ENCODE measurements at places on chromosomes 12 and 14.
A peak's percentile ranks its signal among the peaks of the same experiment; 100 is the strongest.

DNA sequence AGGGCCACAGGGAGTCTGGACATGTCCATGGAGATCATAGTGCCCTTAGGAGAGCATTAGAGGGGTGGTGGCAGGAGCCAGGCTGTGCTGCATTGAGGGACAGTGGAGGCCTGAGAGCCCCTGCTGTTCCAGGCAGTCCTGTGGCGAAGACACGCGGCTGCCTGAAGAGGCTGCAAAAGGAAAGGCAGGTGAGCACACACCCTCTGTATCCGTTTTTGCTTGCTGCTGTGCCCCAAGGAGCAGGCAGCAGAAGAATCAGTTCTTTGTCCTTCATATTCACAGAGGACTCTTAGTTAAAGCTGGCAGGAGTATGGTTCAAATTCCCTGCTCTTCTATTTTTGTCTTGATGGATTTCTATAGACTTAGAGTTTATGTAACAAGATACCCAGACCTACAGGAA lies 4.5 kb downstream of the SLC35E3 start:
- no peak for DNase-seq

- no peak for DNase-seq
These were observed 45.0 kb upstream of the STRN3 start for GRCh38 chr14:31071151-31071550.

DNA sequence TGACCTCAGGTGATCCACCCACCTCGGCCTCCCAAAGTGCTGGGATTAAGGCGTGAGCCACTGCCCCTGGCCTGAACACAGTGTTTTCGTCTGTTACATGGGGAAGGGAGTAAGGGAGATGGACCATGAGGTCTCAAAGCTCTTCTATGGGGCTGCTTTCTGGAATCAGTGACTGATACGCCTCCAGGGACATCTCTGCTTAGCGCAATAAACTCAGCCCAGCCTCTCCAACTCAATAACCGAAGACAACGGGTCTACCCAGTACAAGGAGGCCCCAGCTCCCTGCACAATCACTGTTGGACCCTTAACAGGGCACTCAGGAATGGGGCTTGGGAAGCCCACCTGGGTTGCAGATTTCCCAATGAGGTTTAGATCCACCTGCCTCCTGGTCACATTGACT lies 42.6 kb upstream of the CHGA start:
- no peak for DNase-seq

- no peak for DNase-seq
These were observed 126.6 kb upstream of the LRIG3 start for GRCh38 chr12:59046763-59047534.

DNA sequence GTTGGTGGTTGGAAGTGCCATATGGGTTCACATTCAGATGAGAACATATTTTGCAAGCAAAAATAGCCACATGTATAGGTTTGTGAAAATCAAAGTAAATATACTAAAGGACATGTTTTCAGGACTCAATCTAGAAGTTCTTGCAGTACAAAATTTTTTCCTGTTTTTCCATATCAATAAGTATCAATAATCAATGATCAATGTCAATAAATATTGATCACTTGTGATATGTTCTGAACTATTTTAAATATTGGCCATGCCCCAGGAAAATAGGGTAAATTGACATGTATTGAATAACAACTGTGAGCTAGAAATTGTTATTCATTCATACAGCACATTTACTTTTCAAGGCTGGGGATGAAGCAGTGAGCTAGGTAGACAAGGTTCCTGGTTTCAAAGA lies 24.3 kb downstream of the ALG10 start:
- DNase-seq = no peak

GRCh38 chr14:69818758-69819191 lies 21.7 kb upstream of the SLC10A1 start:
- DNase-seq = peak; percentile 78

GRCh38 chr14:87522575-87522974 lies 470.4 kb downstream of the GALC start:
- DNase-seq = no peak

GRCh38 chr12:128259556-128260070 lies 7.4 kb upstream of the TMEM132C start:
- no peak for DNase-seq

GRCh38 chr14:99093532-99094517 lies 178.2 kb downstream of the BCL11B start:
- no peak for DNase-seq

DNA sequence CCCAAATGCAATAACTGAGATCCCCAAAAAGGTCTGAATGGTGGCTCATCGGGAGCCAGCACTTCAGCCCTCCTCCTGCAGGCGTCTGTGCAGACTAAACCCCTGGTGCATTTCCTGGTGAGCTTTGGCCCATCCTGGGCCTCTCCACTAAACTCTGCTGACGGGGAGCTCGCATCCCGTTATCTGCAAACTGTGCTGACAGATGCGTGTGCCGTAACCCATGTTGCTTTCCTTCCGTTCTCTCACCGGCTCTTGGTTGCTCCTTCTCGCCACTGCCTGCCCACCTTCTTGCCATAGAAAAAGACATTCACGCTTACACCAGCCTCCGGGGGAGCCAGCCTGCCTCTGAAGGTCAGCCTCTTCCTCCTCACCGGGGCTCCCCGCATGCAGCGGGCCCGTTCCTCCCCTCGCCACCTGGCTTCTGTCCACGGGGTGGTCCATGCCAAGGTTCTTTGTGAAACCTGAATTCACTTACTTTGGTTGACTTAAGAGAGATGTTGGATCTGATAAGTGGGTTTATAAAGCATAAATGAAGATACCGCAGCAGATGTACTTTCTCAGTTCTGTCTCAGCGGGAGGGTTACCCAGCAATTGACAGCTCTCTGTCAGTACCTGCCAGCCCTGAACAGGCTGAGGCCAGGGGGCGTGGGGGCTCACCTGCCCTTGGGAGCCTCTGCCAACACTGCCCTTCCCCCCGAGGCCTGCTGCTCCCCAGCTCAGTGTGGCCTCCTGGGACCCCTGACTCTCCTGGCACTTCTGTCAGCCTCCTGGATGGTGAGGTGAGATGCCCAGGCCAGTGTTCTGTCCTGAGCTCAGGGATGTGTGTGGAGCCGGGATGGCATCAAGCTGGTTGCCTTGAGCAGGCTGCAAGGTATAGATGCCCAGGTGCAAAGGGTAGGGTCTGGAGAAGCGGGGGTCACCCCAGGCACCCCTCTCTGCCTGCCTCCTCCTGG lies 14.2 kb downstream of the ZFYVE21 start:
- DNase-seq = no peak

- DNase-seq = peak; percentile 81
These were observed 2.4 kb upstream of the POP5 start for GRCh38 chr12:120583478-120584030.

- no peak for DNase-seq
These were observed 163.1 kb upstream of the IFNG-AS1 start for GRCh38 chr12:67826148-67826547.

DNA sequence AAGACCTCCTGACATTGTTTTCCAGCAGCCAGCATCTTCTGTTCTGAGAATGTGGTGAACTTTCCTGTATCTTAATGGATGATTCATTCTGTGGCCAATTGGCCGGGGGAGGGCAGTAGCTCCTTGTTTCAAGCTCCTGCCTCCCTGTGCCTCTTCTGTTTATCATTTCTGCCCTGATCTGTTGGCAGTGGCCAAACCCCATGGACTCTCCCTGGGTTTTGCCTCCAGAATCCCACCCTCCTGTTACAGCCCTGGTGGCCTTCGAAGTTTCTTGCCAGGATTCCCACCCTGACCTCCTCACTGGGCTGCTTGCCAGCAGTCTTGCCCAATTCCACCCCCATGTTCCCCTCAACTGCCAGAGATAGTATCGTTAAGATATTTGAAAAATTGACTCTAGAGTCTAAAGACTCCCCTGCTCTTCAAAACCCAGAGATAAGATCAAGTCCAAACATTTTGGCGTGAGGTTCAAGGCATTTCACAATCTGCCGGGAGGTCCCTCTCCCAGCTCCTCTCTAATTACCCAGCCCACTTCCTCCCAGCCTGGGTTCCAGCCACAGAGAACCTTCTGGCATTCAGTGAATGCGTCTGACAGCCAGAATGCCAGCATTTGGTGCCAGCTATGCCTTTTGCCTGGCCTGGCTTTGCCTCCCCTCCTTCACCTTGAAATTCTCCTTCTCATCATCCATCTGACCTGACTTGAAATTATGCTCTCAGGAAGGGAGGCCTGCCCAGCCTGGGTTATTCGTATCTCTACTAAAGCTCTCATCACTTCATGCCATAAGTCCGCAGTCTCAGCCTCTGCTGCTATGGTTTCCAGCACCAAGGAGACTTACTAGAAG lies 37.7 kb upstream of the TXNRD1 start:
- DNase-seq = no peak

DNA sequence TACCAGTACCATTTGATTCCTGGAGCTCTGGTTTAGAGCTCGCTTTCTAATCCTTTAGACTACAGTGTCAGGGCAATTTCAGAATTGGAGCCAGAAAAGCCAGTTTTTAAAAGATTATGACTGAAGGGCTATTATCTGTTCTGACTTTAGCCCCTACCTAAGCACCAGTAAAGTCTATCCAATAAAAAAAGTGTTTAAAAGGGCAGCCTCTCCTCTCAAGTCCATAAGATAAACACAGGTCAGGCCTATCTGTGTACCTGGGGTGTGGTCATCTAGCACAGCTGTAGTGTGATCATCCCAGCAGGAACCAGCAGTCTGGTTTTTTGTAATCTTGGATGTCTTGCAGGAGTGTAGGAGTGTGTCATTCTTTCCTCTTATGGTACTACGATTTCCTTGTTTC lies 6.6 kb downstream of the APPL2 start:
- no peak for DNase-seq

DNA sequence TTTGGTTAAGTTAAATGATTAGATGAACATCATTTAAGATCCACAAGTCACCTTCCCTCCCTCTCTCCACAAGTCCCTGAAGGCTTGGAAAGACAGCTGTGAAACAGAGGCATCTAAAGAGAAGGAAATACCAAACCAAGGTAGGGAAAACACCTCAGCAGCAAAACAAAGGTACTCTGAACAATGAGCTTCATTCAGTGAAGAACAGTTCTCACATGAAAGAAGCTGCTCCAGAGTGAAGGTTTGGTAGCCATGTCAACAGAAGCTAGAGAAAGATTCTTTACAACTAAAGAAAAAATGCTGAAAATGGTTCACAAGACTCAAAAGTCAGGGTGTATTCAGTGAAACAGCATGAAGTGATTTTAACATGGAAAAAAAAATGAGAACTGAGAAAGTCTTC lies 69.4 kb downstream of the FGD6 start:
- DNase-seq = no peak

DNA sequence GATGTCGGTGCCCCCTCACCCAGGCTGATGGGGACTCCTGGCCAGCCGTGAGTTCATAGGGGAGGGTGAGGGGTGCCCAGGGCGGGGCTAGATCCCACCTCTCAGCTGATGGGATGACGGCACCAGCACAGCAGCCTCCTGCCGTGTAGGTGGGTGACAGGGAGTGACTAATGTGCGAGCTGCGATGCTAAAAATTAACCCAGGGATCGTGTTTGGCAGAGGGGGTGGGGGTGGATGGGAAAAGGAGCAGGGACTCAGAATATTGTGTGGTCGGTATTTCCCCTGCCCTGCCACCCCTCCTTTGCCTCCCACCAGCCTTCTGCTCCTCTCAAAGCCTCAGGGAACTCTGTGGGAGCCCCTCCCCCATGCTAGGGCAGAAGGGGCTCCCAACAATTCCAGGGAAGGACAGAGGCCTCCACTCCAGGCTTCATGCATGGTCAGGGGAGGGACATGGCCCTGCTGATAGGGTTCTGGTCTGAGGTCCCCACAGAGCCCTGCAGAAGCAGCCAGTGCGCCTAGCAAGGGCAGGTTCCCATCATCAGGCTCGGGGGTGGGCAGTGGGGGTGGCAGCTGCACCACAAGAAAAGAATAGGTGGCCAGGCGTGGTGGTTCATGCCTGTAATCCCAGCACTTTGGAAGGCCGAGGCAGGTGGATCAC lies 12.5 kb downstream of the TAMALIN start:
- no peak for DNase-seq

DNA sequence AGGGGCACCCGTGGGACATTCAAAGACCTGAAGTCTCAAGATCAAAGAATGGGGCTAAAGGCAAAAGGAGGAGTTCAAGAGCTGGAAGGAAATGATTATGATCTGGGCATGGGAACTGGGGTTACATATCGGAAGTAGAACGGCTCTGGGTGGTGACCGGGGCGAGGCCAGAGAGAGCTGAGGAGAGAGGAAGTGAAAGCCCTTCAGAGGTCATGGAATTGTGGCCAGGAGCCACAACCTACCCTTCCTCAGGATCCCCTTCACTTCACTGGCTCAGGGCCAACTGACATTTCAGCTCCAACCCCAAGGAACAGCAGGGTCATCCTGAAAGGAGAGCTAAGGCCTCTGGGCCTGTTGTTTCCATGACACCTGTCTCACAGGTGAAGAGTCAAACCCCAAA lies 57.8 kb downstream of the GALNT16 start:
- DNase-seq = no peak

DNA sequence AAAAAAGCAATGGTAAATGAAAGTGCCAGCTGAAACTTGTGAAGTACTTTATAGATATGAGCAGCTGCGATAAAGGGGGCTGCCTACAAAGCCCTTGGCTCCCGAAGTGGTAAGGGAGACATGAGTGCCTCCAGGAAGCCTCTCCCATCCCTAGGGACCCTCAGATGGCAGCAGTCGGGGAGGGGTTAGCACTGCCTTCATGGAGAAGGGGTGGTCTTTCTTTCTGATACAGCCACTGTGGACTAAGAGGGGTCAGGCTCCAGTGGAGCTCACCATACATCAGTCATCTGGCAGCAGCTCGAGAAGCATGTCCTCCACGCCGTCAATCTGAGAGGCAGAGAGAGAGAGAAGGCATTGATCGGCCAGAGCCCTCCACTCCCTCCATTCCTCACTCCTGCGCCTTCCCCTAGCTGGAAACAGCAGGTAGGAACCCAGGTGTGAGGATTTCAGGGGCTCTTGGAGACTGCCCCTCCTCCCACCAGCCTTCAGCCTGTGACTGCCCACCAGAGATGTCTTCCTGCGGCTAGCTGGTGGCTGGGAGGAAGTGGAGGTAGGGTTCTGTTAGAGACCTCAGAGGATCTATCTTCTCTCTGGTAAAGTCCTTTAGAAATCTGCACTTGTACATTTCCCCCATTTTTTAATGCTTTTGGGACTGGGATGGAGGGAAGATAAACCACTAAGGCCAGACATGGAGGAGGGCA lies 2.3 kb downstream of the TCL1A start:
- DNase-seq = no peak

All from germinal center (tissue), 1 donor.